ENCODE measurements at places on chromosomes 11 and 22.

GRCh38 chr22:27068121-27068520 lies 410.7 kb downstream of the MIAT start:
- DNase-seq = no peak

DNA sequence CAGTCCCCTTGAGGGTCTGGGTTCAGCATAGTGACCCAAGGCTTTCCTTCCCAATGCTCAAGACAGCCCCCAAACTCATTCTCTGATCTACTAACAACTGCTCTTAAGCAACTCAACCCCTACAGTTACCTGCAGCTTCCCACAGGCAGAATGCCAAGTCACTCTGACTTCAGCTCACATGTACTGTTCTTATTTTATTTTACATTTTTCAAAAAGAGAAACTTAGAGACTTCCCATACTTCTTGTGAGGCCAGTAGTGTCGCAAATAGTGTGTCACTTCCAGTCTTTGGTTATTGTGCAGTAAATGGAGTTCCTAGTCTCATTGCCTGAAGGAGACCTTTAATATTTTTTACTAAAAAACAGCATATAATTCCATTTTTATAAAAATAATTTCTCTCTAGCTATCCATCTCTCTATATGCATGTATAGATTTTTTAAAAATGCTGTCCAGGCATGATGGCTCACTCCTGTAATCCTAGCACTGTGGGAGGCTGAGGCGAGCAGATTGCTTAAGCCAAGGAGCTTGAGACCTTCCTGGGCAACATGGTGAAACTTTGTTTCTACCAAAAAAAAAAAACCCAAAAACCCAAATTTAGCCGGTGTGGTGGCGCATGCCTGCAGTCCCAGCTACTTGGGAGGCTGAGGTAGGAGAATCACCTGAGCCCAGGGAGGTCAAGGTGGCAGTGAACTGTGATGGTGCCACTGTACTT lies 41.8 kb downstream of the ENTHD1 start:
- no peak for DNase-seq

- peak; percentile 53 for DNase-seq
Observed at GRCh38 chr11:68632802-68633201, 51.5 kb upstream of the GAL start.

DNA sequence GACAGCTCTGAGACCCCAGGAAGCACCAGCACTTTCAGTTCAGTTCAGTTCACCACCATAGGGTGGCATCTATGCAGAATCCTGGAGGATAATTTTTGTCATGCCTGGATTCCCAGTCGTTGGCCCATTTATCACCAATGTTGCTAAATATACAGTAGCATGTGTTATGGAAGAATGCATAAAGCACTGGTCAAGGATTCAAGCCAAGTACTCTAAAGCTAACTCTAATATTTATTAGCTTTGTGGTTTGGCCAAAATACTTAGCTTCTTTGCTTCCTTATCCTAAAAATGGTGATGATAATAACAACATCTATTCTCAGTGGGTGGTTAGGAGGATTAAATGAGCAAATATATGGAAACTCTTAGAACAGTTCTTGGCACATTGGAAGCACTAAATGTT lies 294.7 kb upstream of the ZC3H12C start:
- no peak for DNase-seq

GRCh38 chr11:113974741-113975470 lies at the start of gene HTR3A:
TSS of gene HTR3A (plus strand) at chr11:113975108. CDS start at chr11:113975326, 218 bp downstream.
- DNase-seq = peak; percentile 89

DNA sequence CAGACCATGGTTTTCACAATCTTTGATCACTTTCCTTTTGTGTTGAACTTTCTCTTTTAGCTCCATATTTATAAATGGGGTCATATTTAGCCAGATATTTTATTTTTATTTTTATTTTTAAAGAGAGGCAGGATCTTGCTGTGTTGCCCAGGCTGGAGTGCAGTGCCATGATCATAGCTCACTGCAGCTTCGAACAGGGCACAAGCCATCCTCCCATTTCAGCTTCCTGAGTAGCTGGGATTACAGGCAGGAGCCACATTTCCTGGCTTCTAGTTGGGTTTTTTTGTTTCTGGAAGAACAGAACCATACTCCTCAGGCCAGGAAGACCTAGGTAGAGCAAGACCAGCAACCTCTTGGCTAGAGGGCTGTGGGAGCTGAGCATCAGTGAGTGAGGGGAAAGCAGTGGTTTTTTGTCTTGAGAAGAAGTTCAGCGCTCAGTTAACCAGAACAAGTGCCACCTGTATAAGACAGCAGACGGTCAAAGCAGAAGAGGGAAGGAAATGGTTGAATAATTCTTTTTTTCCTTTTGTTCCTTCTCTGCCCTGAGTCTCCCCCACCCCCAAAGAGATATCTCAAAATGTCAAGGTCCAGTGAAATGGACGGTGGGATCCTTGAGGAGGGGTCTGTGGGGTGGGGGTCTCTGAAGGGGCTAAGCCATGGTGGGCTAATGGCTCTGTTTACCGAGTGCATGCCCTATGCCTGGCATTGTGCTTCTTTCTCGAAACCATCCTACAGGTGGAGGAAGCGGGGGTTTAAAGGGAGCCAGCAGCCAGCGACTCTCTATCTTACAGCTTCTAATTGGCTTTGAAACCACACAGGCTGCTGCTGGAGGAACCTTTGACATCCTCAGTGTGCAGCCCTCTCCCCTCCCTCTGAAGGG lies 63.0 kb downstream of the PTPRJ start:
- DNase-seq = no peak

- DNase-seq = no peak
Observed at GRCh38 chr11:83702796-83703195, 416.6 kb upstream of the CCDC90B start.

GRCh38 chr11:70650075-70650909 lies 252.0 kb downstream of the CTTN start:
- DNase-seq = peak; percentile 19

DNA sequence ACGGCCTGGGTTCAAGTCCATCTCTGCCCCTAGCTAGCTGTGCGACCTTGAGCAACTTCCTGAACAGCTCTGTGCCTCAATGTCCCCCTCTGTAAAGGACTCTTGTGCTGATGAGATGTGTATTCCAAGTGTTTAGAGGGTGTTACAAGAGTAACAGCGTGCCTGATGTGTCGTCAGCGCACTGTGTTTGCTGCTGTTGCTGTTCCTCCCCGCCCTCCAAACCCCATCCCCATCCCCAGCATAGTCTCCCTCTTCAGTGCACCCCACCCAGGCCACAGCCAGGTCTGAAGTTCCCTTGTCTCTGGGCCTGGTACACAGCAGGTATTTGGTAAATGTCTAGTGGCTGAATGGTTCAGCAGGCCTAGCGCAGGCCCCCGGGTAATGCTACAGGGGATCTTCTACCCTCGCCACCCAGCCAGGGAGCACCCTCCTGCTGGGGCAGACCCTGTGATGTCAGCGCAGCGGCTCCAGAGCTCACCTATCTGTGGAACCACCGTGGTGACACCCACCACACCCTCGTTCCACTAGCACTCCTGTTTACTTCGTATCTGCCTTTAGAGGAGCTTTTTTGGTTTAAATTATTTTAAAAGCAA lies 10.3 kb downstream of the CBX7 start:
- DNase-seq = no peak

DNA sequence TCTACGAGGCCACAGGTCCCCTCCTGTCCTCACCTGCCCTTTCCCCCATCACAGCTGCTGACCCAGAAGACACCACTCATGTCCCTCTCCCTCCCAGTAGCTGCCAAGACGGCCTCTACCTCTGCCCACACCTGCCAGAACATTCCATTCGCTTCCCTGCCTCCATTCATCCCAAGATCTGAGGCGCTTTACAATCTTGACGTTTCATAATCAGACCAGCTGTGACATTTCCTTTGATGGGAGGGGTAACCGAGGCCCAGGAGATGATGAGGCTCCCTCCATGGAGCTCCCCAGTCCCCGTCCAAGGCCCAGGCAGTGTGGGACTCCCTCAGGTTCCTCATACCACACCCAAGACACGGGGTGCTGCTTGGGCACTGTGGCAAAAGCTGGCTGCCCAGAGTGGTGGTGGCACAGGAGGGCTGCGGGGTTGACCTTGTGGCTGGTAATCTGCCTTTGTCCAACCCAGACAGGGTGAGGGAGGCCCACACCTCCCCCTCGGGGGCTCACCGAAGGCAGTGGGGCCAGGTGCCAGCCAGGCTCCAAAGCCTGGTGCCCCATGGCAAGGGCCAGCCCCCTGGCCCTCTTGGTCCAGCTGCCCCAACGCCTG lies 17.3 kb downstream of the PHLDA2 start:
- DNase-seq = no peak

DNA sequence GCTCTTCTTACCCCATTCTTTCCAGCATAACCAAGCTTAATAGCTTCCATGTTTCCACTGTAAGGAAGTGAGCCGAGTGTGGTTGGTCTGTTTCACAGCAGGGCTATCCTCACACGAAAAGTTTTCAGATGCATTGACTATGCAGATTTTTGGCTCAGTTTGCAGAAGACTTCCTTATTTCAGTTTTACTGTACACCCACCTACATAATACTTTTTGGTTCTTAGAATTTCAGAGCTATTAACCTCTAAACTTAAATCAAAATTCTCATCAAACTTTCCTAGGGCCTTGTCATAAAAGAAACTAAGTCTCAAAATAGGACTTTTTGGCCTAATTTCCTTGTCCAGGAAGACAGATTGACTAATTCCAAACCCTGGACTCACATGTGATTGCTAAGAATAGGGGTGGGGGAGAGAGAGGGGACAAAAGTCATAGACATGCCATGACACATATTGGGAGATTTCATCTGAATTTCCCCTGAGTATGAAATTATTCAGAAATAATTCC lies 7.3 kb upstream of the EHF start:
- no peak for DNase-seq

- no peak for DNase-seq
Observed at GRCh38 chr11:133832096-133832990, 13.0 kb downstream of the SPATA19 start.

DNA sequence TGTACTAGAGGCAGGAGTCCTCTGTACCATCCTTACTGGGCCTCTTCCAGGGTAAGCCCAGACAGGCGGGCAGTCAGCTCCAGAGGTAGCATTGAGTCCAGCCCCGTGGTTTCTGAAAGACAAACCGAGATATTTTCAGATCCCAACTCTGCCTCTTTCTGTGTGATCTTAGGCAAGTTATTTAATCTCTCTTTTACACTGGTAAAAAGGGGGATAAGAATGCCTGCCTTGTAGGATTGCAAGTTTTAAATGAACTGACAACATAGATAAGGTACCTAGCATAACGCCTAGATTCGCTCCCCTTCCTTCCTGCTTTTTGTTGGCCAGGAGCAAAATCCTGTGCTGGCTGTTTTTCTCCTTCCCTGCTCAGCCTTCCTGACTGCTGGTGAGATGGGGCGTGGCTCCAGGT lies 56.4 kb upstream of the NNMT start:
- no peak for DNase-seq

DNA sequence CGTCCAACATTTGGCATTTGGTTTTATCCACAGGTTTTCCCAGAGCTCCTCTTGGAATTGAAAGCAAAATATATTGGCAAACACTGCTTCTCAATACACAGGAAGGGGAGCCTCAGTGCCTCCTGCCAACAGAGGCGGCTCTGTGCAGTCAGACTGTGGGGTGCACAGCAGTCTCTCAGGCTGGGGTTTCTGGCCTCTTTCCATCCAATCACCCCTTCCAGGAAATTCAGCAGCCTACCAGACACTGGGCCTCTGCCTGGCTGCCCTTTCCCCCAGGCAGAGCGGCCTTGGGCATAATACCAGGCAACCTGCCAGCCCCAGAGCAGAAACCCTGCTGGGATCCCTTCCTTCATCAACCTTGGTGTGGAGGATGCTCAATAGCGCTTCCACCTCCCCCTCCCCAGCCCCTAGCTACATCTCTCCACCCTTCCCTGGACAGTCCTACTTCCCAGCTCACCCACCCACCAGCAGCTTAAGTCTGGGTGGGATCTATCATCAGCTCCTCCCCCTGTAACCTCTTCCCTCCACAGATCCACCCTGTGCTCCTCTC lies 17.8 kb upstream of the RAPSN start:
- DNase-seq = peak; percentile 84

GRCh38 chr11:100925935-100926334 lies 203.7 kb downstream of the PGR start:
- no peak for DNase-seq

GRCh38 chr11:60159868-60160267 lies 23.0 kb downstream of the MS4A6A start:
- no peak for DNase-seq

GRCh38 chr11:100808904-100809491 lies 121.9 kb downstream of the ARHGAP42 start:
- DNase-seq = no peak

DNA sequence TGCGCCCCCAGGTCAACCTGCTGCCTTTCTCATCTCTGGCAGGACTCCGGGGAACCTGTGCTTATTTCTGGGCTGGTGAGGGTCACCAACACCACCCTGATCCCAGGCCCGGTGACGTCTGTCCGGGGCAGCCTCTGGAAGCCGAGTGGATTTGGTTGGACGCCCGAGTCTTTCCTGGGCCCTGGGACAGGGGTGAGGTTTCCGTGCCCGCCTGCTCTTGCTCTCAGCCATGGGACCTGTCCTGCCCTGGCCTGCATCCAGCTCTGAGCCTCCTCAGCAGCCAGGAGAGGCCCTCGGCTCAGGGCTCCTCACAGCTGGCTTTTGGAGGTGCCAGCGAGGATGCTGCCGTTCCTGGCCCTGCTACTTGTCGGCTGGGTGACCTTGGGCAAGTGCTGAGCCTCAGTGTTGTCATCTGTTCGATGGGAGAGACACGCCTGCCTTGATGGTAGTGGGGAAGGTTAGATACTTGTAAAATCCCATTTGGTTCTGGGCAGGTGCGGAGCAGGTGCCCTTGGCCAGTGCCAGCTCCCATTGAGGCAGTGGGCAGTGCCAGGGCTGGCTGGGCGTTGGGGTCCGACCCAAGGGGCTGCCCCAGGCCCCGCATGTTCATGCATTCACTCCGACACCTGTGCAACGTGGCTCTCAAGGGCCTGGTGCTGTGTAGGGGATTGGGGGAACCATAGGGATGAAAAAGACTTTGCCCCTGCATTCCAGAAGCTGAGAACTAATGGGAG lies 58.9 kb upstream of the THY1 start:
- no peak for DNase-seq

DNA sequence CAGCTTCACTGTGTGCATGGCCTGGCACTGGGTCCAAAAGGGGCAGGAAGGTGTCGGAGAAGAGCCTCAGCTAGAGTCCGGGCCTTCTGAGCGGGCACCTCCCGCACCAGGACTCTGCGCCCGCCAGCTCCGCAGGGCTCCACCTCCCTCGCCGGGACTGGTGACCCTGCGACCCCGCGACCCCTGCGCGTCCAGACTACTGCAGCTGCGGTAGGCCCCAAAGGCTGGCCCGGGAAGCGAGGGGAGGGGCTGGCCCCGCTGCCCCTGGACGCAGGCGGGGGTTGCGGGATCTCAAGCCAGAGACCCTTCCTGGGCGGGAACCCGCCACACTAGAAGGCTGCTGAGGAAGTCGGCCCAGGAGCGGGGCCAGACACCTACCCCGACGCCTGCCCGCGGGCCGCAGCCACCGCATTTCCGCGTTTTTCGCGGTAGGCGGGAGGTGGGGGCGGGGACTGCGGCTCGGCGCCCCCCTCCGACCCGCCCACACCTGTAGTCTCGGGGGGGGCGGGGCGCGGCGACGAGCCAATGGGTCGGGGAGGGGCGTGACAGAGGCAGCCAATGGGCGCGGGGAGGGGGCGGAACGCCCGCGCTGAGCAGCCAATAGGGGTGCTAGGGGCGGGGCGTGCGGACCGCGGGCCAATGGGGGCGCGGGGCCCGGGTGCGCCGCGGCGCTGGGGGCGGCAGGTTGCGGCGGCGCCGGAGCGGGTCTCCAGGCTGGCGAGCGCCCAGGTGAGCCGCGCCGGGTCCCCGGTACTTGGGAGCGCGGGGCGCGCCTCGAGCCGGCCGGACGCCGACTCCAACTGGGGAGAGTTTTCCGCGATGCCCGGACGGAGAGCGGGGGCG lies at the start of the genes LMNTD2 and RASSF7:
TSS of gene LMNTD2 (minus strand) at position 434 of the 843 bp plus-strand sequence. CDS start at position 412, 22 bp downstream.
TSS of gene RASSF7 (plus strand) at position 666 of the 843 bp plus-strand sequence. CDS start 799 bp downstream, outside the sequence.
- peak; percentile 96 for DNase-seq

GRCh38 chr22:25105817-25106650 lies 93.6 kb upstream of the CRYBB3 start:
- no peak for DNase-seq

Data from NCI-H345 (cell line).